ENCODE measurements at places on chromosomes 16 and 17.
A peak's percentile ranks its signal among the peaks of the same experiment; 100 is the strongest.

GRCh38 chr17:6755731-6756184 lies at the start of gene XAF1:
TSS of gene XAF1 (plus strand) at chr17:6756046. CDS start at chr17:6756079, 33 bp downstream.
- no peak for DNase-seq

DNA sequence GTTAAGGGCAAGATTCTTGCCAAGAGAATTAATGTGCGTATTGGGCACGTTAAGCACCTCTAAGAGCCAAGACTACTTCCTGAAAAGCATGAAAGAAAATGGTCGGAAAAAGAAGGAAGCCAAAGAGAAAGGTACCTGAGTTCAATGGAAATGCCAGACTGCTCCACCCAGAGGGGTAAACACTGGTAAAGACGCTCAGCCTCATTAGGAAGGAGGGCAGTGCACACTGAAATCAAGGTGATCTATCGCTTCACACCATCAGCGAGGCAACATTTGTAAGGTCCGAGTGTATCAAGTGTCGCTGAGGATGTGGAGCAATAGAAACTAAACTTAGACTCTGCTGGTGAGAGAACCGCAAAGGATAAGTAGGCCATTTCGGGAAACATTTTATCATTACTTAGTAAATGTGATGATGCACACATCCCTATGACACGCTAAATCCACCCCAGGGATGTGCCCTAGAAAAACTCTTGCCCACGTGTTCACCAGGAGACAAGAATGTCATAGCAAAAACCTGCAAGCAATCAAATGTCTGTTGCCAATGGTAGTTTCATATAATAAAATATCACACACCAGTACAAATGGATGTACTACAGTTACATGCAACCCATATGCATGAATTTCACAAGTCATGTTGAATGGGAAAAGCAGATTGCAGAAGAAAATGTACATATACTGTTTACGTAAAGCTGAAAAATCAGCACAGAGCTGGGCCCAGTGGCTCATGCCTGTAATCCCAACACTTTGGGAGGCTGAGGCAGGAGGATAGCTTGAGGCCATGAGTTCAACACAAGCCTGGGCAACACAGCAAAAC lies 23.6 kb downstream of the CNTROB start:
- DNase-seq = no peak

- DNase-seq = no peak
These were observed 29.8 kb downstream of the CTU2 start for GRCh38 chr16:88736088-88736487.

DNA sequence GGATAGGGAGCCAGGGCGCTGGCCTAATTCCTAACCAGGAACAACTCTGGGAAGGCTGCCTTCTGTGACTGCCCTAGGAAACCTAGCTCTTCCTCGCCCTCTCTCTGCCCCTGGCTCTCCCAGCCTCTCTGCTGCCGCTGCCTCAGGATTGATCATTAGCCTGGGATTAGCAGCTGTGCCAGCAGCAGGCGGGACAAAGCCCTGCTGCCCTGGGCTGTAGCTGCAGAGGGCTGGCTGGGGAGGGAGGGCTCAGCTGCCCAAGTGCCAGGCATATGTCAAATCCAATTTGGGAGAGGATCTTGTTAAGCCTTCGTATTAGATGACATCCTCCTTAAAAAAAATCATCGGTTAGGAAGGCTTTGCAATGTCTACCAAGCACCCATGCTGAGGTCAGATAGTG lies 144.8 kb upstream of the CCL2 start:
- DNase-seq = no peak

GRCh38 chr17:17830740-17831207 lies 6.0 kb downstream of the SREBF1 start:
- DNase-seq = no peak

GRCh38 chr17:29390851-29391631 lies 878 bp downstream of the TAOK1 start:
- DNase-seq = peak; percentile 67

- DNase-seq = no peak
These were observed 39.0 kb downstream of the NEUROD2 start for GRCh38 chr17:39568702-39569101.

DNA sequence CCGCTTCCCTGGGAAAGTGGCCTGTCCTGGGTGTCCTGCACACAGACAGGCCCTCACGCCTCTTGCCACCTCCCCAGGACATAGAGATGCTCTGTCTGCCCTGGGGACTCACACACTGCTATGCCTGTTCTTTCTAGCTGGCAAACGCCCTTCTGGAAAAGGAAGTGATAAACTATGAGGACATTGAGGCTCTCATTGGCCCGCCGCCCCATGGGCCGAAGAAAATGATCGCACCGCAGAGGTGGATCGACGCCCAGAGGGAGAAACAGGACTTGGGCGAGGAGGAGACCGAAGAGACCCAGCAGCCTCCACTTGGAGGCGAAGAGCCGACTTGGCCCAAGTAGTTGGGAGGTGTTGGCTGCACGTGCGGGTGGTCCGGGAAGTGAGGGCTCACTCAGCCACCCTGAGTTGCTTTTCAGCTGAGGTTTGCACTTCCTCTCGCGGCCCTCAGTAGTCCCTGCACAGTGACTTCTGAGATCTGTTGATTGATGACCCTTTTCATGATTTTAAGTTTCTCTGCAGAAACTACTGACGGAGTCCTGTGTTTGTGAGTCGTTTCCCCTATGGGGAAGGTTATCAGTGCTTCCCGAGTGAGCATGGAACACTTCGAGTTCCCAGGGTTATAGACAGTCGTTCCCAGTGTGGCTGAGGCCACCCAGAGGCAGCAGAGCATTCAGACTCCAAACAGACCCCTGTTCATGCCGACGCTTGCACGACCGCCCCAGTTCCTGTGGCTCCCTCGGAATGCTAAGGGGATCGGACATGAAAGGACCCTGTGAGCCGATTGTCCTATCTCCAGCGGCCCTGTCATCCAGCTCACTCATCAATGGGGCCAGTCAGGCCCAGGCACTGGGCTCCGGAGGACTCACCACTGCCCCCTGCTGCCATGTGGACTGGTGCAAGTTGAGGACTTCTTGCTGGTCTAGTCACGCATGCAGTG lies 3.5 kb upstream of the RPL13 start:
- no peak for DNase-seq

DNA sequence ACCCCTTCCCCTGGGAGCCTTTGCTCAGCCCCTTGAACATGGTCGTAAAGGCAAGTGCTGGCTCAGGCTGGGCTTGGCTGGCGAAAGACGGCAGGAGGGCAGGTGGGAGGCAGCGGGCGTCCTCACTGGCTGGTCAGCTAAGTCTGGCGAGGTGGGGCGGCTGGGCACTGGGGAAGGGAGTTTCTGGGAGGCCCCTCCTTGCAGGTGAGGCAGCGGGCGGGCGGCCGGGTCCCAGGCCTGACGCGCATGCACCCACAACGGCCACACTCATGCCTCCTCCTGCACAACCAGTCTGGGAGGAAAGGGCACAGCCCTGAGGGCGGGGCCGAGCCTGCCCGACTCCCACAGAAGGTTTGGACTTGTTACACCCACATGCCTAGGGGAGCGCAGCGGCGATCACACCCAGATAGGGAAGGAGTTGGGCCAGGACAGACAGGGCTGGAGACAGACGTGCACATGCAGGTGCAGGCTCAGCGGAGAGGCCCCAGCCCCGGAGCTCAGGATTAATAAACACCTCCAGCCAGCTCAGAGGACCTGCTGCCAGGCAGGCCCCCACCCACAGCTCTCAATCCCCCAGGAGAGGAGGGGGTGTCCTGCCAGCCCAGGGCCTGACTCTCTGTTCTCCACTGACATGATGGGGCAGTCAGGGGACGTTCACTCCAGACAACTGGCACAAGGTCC lies at the start of gene EVPL:
EVPL (minus strand) TSS at position 148 of the 681 bp plus-strand sequence; CDS start at position 40, 108 bp downstream.
- peak; percentile 77 for DNase-seq

- peak; percentile 41 for DNase-seq
These were observed 103.4 kb downstream of the ZNF778 start for GRCh38 chr16:89320782-89321501.

DNA sequence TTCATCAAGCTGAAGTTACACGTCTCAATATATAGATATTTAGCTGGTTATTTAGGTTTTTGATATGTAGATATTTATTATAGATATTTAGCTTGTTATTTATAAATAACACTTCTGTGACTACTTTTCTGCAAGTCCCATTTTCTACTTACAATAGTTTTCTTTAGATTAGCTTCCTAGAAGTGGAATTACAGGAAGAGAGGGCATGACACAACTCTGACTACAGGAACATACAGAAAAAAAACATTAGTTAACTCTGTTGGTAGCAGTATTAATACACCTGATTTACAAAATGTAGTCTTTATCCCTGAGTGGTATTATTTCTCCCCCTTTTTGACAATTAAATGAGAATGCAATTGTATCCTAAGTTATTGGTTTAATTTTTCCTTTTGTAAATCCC lies 21.2 kb upstream of the CCL1 start:
- DNase-seq = no peak

- no peak for DNase-seq
These were observed 435.7 kb downstream of the ZFHX3 start for GRCh38 chr16:72612256-72612655.

DNA sequence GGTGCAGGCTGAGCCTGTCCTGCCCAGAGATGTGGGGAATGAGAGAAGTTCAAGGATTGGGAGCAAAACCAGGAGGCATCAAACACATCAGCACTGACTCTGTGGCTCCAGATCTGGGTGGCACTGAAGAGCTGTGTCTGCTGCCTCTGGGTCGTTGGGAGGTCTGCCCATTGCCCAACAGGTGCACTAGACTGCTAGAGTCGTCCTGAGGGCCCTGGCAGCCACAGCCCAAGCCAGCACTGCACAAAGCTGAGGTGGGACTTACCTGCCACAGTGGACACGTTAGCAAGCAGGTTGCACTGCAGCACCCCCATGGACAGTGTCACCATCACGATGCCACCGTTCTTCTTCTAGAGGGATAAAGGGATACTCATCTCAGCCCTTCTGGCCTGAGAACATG lies 3.3 kb downstream of the DPEP3 start:
- no peak for DNase-seq

DNA sequence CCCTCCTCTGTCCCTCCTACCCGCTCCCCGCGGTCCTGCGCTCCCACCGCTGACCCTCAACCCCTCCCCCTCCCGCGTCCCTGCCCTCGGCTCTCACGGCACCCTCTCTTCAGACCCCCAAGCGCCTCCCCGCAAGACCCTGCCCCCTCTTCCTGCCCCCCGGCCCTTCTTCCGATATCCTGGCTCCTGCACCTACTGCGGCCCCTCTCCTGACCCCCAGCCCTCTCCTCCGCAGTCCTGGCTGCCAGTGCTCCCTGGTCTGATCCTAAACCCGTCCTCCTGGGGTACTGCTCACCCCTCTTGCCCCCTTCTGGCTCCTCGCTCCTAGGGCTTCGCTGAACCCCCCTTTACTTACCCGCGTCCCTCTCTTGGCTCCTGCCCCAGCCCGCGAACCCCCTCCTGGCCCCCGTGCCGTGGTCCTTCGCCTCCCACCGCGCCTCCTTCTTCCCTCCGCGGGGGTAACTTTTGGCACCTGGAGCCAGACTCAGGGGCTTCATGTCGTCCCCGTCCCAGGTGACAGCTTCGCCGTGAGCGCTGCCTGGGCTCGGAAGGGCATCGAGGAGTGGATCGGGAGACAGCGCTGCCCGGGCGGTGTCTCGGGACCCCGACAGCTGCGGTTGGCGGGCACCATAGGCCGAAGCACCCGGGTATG lies 839 bp downstream of the NKD1 start:
- no peak for DNase-seq

GRCh38 chr16:1290063-1290501 lies 19.4 kb upstream of the UBE2I start:
- no peak for DNase-seq

DNA sequence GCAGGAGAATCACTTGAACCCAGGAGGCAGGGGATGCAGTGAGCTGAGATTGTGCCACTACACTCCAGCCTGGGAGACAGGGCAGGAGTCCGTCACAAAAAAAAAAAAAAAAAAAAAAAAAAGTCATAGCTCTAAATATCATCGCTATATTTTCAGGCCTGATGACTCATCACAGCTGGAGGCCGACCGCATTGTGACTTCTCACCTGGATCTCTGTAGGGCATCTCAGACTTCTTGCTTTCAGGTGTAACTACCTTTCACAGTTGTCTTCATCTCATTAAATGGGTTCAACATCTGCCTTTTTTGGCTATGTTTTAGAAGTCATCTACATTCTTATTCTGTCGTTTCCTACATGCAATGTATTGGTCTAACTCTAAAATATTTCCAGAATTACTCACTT lies 353.1 kb upstream of the MON1B start:
- DNase-seq = no peak

- no peak for DNase-seq
These were observed 1.4 kb downstream of the WIPI1 start for GRCh38 chr17:68455901-68456338.
